ENCODE measurements at places on chromosomes 7 and 10. TPM values are rescaled to one million over a fixed set of nuclear protein-coding genes. Genes with fewer than 3 reads are reported as not detected.

The ASIC3 gene
- total RNA-seq = 6.2 TPM

The ADARB2 gene
- total RNA-seq = not detected

GRCh38 chr10:35637462-35637861 is 4.6 kb downstream of the FZD8 start:
- no peak for DNase-seq

GRCh38 chr10:53006663-53007526 is 234.3 kb upstream of the MBL2 start:
- DNase-seq = no peak

- DNase-seq = no peak
These were observed 17.8 kb downstream of the CELF2 start for GRCh38 chr10:11035301-11035991.

- DNase-seq = peak; percentile 85
These were observed 9.7 kb downstream of the ATP6V0E2 start for GRCh38 chr7:149883452-149883861.

DNA sequence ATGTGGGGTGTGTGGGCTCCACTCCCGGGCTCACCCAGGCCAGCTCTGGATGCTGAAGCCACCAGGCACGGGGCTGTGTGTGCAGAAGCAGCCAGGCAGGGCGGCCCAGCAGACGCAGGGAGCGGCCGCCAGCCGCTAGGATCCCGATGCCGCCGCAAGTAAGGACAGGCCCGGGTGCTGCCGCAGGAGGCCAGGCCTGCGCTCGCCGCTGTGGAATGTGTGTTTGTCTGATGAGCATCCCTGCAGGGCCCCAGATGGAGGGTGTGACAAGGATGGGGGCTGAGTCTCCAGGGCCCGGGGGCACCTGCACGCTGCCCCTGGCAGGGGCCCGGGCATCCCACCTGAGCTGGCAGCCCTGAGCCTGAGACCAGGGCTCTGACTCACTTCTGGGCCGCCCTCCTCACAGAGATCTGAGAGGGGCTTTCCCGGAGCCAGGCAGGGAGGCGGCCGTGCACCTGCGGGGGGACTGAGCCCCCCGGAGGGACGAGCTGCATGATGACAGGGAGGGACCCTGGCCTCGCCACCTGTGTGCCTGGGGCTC is 101.5 kb downstream of the FOXL3 start:
- DNase-seq = no peak

DNA sequence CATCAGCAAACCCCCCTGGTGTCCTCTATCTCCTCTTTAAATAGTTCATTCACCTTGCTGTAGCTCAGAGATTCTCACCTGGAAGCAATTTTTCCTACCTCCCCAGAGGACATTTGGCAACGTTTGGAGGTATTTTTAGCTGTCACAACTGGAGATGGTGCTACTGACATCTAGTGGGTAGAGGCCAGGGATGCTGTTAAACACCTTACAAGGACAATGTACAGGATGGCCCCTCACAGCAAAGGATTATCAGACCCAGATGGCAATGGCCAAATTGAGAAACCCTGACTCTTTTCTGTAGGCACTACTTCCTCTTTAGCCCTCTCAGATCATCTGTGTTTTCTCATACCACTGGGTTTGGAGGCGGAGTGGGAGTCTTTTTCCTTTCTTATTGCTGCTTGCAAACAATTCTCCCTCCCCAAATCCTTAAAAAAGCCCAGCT is 13.2 kb upstream of the TRA2A start:
- DNase-seq = peak; percentile 49

GRCh38 chr10:117727421-117727820 is 184.9 kb downstream of the EMX2 start:
- no peak for DNase-seq

- DNase-seq = no peak
These were observed 156.7 kb downstream of the CTNNA3 start for GRCh38 chr10:67539312-67539711.

DNA sequence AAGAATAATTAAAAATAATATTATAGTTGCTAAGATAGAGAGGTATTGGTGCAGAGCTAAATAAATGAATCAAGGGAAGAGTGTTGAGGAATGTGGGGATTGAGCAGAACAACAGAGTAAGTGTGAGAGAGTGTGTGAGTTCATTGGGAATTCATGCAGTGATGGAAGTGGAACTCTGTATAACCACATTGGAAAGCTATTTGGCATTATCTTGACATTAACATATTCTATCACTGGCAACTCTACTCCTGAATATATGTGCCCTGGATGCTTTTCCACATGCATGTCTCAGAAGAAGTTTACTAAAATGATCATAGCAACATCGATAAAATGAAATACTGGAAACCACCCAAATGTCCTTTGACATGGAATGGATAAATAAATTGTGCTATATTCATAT is 164.1 kb downstream of the SEMA3E start:
- DNase-seq = no peak

- no peak for DNase-seq
These were observed 174.9 kb upstream of the NRP1 start for GRCh38 chr10:33509231-33509831.

GRCh38 chr10:20817646-20818045 is 79.5 kb downstream of the NEBL start:
- DNase-seq = no peak

- DNase-seq = no peak
These were observed 34.8 kb downstream of the DIP2C start for GRCh38 chr10:654647-654996.

GRCh38 chr10:78494179-78494578 is 460.5 kb downstream of the RPS24 start:
- DNase-seq = no peak

DNA sequence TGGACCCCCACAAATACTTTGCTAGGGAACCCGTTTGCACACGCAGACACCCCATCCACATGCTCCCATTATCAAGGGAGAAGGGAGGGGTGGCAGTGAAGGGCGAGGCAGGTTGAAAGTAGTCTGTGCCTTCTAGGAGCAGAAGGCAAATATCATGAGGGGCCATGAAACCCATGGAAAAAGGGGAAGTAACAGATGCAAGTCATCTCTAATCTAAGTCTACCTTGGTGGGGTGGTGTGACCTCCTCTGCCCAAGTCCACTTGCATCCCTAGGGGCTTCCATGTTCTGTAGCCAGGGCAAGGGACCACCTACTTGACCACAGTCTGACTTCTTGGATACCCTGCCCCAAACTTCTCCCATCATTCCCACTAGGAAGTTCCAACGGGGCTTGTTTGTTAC is 5.5 kb downstream of the GIMAP6 start:
- DNase-seq = no peak

Measured in Karpas-422 (cell line).